Activated CD4-positive, alpha-beta memory T cell treated with anti-CD3 and anti-CD28 coated beads, Interleukin-2, amount 10 ng/mL, durations not matched to agents 7 days and 5 days (primary cell): ENCODE measurements at places on chromosomes 2 and 18.

DNA sequence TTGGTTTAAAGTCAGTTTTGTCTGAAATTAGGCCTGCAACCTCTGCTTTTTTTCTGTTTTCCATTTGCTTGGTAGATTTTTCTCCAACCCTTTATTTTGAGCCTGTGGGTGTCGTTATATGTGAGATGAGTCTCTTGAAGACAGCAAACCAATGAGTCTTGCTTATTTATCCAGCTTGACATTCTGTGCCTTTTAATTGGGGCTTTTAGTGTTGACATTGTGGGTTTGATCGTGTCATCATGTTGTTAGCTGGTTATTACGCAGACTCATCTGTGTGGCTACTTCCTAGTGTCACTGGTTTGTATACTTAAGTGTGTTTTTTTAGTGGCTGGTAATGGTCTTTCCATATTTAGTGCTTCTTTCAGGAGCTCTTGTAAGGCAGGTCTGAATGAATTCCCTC lies 18.8 kb downstream of the TMEM87B start:
- no peak overlapping the region for H3K27ac ChIP-seq
- DNase-seq = no peak
- peaks cover 74% of the 10 kb centered on the region for H3K36me3 ChIP-seq
- no peaks in the 10 kb centered on the region for H3K27me3 ChIP-seq
- peaks cover 14% of the 10 kb centered on the region for H3K4me1 ChIP-seq

GRCh38 chr2:144630459-144631215 lies 110.7 kb upstream of the ZEB2 start:
- no peak for DNase-seq
- no peaks in the 10 kb centered on the region for H3K36me3 ChIP-seq
- H3K4me1 ChIP-seq = no peaks in the 10 kb centered on the region
- H3K4me3 ChIP-seq = no peak overlapping the region
- peaks cover 32% of the 10 kb centered on the region for H3K27me3 ChIP-seq

- H3K27ac ChIP-seq = no peak overlapping the region
- no peak overlapping the region for H3K4me3 ChIP-seq
- no peaks in the 10 kb centered on the region for H3K27me3 ChIP-seq
- no peak for DNase-seq
- H3K4me1 ChIP-seq = no peaks in the 10 kb centered on the region
- H3K36me3 ChIP-seq = no peaks in the 10 kb centered on the region
These were observed 56.1 kb upstream of the GATA6 start for GRCh38 chr18:22113144-22113844.

- H3K27me3 ChIP-seq = peaks cover 16% of the 10 kb centered on the region
- DNase-seq = no peak
- H3K36me3 ChIP-seq = no peaks in the 10 kb centered on the region
- no peak overlapping the region for H3K27ac ChIP-seq
- no peaks in the 10 kb centered on the region for H3K4me1 ChIP-seq
- H3K4me3 ChIP-seq = no peak overlapping the region
These were observed 69.9 kb upstream of the FAM136A start for GRCh38 chr2:70371753-70372152.

GRCh38 chr2:172811027-172811426 lies 75.4 kb downstream of the RAPGEF4 start:
- DNase-seq = no peak
- peaks cover 28% of the 10 kb centered on the region for H3K27me3 ChIP-seq
- no peaks in the 10 kb centered on the region for H3K4me1 ChIP-seq
- H3K4me3 ChIP-seq = no peak overlapping the region
- H3K27ac ChIP-seq = no peak overlapping the region

GRCh38 chr18:11215216-11215615 lies 65.8 kb upstream of the PIEZO2 start:
- no peaks in the 10 kb centered on the region for H3K4me1 ChIP-seq
- H3K27me3 ChIP-seq = peaks cover 2% of the 10 kb centered on the region
- H3K36me3 ChIP-seq = no peaks in the 10 kb centered on the region
- H3K4me3 ChIP-seq = no peak overlapping the region

- peaks cover 66% of the 10 kb centered on the region for H3K36me3 ChIP-seq
- DNase-seq = no peak
- H3K27me3 ChIP-seq = no peaks in the 10 kb centered on the region
- H3K4me1 ChIP-seq = peaks cover 6% of the 10 kb centered on the region
- no peak overlapping the region for H3K4me3 ChIP-seq
These were observed 30.5 kb upstream of the ARMC9 start for GRCh38 chr2:231167745-231168459.

DNA sequence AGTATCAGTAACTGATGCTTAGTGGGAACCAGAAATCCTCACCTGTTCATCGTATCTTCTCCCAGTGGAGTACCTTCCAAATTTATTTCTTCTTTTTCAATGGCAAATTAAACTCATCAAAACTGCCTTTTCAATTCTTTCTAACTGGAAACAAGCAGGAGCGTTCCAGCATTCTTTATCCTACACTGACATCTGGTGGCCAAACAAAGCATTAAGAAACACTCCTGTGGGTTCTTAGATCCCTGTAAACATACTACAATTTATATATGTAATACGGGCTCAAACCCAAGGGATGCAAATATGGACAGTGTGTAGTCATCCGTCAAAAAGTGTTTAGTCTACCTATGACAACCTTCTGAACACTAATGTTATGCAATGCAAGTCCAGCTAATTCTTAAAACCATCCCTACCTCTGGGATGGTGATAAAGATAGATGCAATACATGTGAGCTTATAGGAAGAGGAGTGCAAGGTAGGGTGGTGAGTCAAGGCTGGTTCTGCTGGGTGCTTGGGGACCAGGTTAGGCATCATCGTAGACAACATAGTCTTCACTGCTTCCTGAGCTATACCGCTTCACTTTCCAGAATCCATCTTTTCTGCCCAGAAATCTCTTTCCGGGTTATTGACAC lies 375.0 kb downstream of the CTNNA2 start:
- no peak overlapping the region for H3K4me3 ChIP-seq
- no peaks in the 10 kb centered on the region for H3K4me1 ChIP-seq
- no peaks in the 10 kb centered on the region for H3K36me3 ChIP-seq
- no peaks in the 10 kb centered on the region for H3K27me3 ChIP-seq

GRCh38 chr2:178517496-178517895 lies 37.2 kb downstream of the PLEKHA3 start:
- peaks cover 33% of the 10 kb centered on the region for H3K36me3 ChIP-seq
- DNase-seq = no peak
- H3K4me1 ChIP-seq = peaks cover 40% of the 10 kb centered on the region
- no peak overlapping the region for H3K27ac ChIP-seq

GRCh38 chr2:21836719-21837118 lies 713.0 kb downstream of the TDRD15 start:
- no peak overlapping the region for H3K4me3 ChIP-seq
- H3K27me3 ChIP-seq = no peaks in the 10 kb centered on the region
- H3K36me3 ChIP-seq = no peaks in the 10 kb centered on the region
- no peaks in the 10 kb centered on the region for H3K4me1 ChIP-seq
- H3K27ac ChIP-seq = no peak overlapping the region
- DNase-seq = no peak

DNA sequence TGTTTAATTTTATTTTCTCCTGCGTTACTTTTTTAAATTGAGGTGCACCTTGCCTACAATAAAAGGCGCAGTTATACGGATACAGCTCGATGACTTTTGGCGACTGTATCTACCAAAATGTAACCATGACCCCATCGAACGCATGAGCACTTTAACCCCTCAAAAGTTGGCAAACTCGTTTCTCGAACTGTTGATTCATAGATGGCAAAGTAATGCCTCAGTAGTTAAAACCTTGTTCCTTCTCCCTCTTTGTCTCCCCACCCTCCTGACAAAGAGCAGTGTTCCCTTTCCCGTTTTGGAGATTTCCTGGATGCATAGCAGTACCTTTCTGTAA lies 577 bp downstream of the MOGAT1 start:
- peaks cover 68% of the 10 kb centered on the region for H3K27me3 ChIP-seq
- H3K27ac ChIP-seq = no peak overlapping the region
- no peaks in the 10 kb centered on the region for H3K36me3 ChIP-seq
- DNase-seq = no peak

DNA sequence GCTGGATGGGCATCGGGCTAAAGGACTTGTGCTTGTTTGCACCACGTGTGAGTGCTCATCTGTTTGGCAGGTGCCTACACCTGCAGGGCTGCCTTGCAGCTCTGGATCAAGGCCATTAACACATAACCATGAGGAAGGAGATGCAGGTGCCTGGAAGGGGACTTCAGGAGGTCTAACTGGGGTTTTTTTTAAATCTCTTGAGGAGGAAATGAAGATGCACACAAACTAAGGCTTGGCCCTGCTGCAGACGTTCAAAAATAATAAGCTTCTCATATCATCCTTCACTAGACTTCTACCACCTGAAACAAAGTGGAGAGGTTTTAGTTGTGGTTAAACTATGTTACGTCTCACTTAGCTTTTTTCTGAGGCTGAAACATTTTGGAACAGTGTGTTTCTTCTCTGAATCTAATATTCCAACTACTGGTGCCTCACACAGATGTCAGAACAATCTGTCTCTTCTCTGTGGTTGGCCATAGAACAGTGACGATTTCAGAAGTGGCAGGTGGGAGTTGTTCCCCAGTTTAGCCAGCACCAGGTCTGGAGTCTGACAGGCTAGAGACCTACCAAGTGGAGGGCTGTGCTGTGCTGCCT lies 36.5 kb downstream of the BCL2L11 start:
- H3K36me3 ChIP-seq = peaks cover 9% of the 10 kb centered on the region
- peaks cover 8% of the 10 kb centered on the region for H3K27me3 ChIP-seq
- H3K4me3 ChIP-seq = no peak overlapping the region
- H3K4me1 ChIP-seq = peaks cover 3% of the 10 kb centered on the region
- DNase-seq = no peak

DNA sequence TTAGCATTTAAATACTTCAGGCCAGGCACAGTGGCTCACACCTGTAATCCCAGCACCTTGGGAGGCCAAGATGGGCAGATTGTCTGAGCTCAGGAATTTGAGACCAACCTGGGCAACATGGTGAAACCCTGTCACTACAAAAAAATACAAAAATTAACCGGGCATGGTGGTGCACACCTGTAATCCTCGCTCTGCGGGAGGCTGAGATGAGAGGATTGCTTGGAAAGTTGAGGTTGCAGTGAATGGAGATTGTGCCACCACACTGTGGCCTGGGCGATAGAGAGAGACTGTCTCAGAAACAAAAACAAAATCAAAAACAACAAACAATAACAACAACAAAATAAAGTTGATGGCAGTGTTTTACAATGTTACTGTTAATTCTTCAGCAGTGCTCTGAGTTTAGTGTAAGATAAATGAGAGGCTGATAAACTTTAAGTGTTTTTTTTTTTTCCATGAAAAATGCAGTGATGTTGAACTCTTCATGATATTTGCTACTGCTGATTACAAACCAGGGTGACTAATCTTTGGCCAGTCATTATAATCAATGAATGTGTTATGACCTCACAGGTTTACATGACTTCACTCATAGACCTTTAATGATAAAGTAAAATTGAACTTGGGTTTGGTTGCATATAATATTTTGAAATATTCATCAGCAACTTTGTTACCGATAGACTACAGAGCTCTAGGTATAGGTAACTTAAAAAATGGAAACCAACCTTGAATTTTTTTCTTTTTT lies 2.5 kb downstream of the ITGAV start:
- peaks cover 32% of the 10 kb centered on the region for H3K4me1 ChIP-seq
- no peak for DNase-seq
- H3K27ac ChIP-seq = no peak overlapping the region
- H3K4me3 ChIP-seq = no peak overlapping the region
- peaks cover 5% of the 10 kb centered on the region for H3K36me3 ChIP-seq

- H3K27ac ChIP-seq = no peak overlapping the region
- H3K27me3 ChIP-seq = no peaks in the 10 kb centered on the region
- no peak for DNase-seq
- H3K4me1 ChIP-seq = no peaks in the 10 kb centered on the region
- no peaks in the 10 kb centered on the region for H3K36me3 ChIP-seq
- no peak overlapping the region for H3K4me3 ChIP-seq
These were observed 41.4 kb downstream of the RAD51AP2 start for GRCh38 chr2:17476830-17477229.

DNA sequence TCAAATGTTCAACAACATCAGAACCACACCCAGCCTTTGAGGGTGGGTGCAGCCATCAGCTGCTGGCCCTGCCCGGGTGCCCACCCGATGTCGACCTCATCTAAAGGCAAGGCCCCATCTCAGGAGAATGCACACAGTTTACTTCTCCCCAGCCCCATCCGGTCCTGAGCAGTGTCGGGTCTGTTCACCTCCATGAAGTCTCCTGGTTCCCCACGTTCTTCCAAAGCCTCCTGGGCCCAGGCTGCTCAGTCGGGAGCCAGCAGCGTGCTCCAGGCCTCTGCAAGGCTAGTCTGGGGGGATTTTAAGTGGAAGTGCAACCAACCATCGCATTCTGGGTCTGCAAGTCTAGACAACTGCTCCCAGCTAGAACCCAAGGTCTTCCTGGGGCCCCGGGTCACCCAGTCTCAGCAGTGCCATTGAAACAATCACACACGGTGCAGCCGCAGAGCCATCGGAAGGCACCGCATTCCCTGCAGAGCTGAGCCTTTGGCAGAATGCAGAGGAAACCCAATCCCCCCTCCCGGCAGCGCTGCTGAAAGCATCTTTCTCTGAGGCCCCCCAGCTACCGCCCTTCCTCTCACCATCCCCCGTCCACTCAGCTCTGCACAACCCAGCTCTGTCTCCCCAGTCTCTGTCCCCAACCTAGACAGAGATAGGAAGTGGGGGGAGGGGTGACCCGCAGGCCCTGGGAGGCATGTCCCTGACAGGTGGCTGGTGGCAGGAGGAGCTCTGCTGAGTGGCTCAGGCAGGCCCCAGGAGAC lies 8.5 kb downstream of the ESPNL start:
- no peaks in the 10 kb centered on the region for H3K36me3 ChIP-seq
- no peak overlapping the region for H3K4me3 ChIP-seq
- DNase-seq = no peak

DNA sequence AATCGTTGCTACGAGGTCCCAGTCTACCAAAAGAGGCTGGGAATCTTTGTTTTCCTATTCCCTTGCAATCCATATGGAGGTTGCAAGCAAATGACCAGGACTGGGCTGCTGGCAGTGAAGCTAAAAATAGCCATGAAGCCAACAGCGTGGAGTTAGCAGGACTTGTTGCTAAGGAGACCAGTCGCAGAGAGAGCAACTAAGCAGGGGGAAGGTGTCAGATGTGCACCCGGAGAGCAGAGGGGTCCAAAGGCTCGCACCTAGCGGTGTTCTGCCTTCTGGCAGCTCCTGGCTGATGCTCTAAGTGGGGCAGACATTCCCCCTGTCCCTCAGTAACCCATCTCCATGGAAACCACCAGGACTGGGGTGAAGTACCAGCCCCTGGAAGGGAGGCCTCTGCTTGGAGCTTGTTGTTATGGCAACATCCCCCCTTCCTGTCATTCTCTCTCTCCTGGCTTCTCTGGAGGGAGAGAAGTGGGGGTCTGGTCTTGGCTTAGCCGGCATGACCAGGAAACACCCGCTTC lies 84.6 kb downstream of the DNMT3A start:
- H3K36me3 ChIP-seq = peaks cover 17% of the 10 kb centered on the region
- H3K27me3 ChIP-seq = no peaks in the 10 kb centered on the region
- DNase-seq = no peak
- peaks cover 7% of the 10 kb centered on the region for H3K4me1 ChIP-seq
